Effector memory CD4-positive, alpha-beta T cell (primary cell): ENCODE measurements at places on chromosomes 6 and 20.

GRCh38 chr6:38020593-38020992 is 201.1 kb downstream of the ZFAND3 start:
- DNase-seq, result no peak

DNA sequence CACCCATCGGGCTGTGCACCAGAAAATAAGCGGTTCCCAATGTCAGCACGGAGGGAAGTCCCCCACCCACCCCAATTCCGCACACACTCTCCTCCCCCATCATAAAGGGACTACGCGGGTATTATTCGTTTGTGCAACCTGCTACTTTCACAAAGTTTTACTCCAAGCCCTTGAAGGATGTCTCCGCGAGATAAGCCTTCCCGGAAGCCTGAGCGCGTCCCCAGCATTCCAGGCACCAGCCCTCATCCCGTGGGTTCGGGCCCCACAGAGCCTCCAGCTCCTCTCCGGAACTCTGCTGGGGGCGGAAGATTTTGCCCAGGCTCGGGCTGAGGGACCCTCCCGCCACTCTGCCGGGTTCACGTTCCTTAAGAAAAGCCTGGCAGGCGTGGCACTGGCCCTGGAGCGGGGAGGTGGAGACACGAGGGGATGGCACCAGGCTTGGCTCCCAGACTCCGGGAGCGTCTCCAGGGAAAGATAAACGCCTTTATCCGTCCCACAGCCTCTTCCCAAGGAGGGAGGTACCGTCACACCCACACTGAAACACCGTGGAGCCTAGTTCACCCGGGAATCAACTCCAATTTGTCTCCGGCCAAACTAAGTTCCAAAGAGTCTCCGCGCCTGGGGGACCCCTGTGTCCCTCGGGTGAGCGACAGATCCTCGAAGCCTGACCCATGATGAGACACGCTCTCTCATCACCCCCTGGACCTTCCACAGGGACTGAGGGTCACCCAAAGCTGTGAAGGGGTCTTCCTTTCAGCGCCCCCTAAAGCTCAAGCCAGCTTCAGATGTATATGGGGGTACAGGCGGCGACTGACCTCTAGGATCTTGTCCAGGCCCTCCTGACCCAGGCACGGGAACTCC is 934 bp downstream of the KCNK5 start:
- DNase-seq, result no peak

- DNase-seq, result peak; percentile 33
Measured at GRCh38 chr20:53872561-53873229, 197.7 kb downstream of the BCAS1 start.

DNA sequence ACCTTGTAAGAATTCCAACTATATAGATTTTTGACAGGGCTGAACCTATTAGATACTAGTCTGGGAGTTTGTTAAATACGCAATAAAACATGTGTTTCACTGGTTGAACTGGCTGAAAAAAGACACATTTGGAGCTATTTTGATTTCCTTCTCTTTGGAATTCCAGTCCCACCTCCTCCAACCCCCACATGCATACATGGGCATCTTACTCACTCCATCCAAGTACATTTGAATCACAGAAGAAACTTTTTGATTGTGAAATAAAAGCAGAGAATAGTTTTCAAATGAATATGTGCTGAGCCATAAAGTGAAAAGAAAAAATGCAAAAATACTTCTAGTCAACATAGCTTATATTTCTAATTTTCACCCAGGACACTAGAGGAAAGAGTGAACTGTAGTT is 33.9 kb upstream of the STXBP5 start:
- no peak for DNase-seq

GRCh38 chr6:73030257-73030656 is 195.0 kb downstream of the KHDC1L start:
- DNase-seq, result no peak

GRCh38 chr20:21396599-21397340 is 556 bp downstream of the NKX2-4 start:
- DNase-seq, result no peak

GRCh38 chr20:57298457-57298856 is 31.1 kb upstream of the SPO11 start:
- no peak for DNase-seq

GRCh38 chr6:52103623-52104022 is 16.2 kb upstream of the PKHD1 start:
- no peak for DNase-seq

GRCh38 chr20:57335392-57335791 is 5.8 kb downstream of the SPO11 start:
- no peak for DNase-seq

GRCh38 chr6:31172973-31173384 is 2.5 kb upstream of the POU5F1 start:
- DNase-seq, result no peak

GRCh38 chr6:36627801-36628246 is 33.7 kb downstream of the SRSF3 start:
- no peak for DNase-seq

DNA sequence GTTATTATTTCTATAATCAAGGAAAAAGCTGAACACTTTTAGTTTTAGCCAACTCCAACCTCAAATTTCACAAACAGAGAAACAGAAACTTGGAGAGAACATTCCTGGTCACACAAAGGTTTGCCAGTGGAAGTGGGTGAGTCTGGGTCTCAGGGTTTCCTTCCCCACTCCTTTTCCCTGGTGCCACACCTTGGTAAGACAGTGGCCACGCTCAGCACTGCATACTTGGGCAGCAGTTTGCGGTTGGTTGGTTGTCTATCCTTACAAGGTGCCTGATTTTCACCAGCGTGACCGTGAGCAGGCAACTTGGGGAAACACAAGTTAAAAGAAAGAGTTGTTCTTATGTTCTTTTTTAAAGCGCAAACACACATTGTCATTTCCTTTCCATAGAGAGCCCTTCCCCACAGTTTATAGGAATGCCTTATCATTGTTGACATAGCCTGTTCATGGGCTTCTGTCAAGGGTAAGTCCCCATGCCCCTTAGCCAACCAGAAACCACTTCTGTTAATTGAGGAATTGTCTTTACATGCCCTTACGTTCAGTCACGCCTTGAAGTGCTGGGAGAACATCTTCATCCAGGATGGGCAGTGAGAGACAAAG is 82.2 kb downstream of the RIN2 start:
- no peak for DNase-seq

GRCh38 chr6:91645811-91646210 is 1058.9 kb upstream of the MAP3K7 start:
- no peak for DNase-seq

- no peak for DNase-seq
Measured at GRCh38 chr20:37256286-37256685, 5.3 kb downstream of the GHRH start.

DNA sequence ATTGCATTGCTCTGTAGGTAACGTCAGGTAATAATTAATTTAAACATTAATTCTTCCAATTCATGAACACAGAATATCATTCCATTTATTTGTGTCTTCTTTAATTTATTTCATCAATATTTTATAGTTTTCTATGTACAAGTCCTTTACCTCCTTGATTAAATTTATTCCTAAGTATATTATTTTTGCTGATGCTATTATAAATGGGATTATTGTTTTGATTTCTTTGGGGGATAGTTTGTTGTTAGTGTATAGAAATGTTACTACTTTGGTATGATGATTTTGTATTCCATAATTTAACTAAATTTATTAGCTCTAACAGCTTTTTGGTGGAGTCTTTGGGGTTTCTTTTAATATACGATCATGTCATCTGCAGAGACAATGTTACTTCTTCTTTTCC is 44.7 kb upstream of the CCND3 start:
- DNase-seq, result no peak

DNA sequence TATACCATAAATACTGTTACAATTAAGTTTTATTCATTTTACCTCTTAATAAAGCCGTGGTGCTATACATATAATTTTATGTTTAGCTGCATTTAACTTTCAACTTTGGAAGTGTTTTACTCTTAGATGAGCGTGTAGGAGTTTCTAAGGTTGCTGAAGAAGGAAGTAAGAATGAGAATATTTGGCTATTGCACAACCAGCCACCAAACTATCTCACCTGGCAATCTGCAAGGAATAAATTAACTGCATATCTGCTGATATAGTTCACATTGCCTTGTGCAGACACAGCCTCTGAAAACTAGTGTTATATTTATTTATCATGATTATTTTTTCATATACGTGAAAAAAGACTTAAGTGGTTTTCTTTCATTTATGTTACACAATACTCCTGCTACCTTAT is 230.4 kb downstream of the PLCB1 start:
- DNase-seq, result no peak

GRCh38 chr6:135196739-135197510 is 15.8 kb downstream of the MYB start:
- no peak for DNase-seq

GRCh38 chr6:118584911-118585310 is 36.8 kb downstream of the PLN start:
- DNase-seq, result no peak

GRCh38 chr6:701700-702479 is 9.0 kb upstream of the EXOC2 start:
- no peak for DNase-seq

DNA sequence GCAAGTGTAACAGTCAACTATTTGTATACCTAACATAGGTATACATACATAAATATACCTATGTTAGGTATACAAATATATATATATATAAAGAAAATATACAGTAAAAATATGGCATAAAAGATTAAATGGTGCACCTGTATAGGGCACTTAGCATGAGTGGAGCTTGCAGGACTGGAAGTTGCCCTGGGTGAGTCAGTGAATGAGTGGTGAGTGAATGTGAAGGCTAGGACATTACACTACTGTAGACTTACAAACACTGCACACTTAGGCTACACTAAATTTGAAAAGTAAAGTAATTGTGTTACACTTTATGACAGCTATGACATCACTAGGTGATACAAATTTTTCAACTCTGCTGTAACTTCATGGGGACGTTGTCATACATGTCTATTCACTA is 65.6 kb downstream of the CDC5L start:
- no peak for DNase-seq

DNA sequence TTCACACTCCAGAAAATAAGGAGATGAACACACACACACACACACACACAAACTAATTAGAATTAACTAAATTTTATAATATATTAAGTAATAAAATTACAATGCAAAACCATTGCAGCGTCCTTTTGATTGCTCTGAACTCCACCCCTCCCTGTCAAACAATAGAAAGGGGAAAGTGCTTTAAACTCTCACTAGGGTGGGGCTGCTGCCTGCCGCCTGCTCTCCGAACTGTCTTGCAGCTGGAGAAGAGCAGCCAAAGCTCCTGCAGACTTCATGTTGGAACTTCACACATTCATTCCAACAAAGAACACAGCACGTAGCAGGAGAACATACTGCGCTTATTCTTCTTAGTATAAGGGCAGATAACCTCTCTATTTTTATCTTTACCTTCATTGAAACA is 83.2 kb downstream of the GCLC start:
- DNase-seq, result no peak

- DNase-seq, result no peak
Measured at GRCh38 chr6:121886223-121886830, 450.9 kb downstream of the GJA1 start.

- DNase-seq, result no peak
Measured at GRCh38 chr6:125231133-125231532, 70.6 kb downstream of the HDDC2 start.

- no peak for DNase-seq
Measured at GRCh38 chr6:122709922-122710512, 69.5 kb upstream of the FABP7 start.

GRCh38 chr6:26157251-26158075 is 70.2 kb downstream of the HFE start:
- DNase-seq, result no peak

DNA sequence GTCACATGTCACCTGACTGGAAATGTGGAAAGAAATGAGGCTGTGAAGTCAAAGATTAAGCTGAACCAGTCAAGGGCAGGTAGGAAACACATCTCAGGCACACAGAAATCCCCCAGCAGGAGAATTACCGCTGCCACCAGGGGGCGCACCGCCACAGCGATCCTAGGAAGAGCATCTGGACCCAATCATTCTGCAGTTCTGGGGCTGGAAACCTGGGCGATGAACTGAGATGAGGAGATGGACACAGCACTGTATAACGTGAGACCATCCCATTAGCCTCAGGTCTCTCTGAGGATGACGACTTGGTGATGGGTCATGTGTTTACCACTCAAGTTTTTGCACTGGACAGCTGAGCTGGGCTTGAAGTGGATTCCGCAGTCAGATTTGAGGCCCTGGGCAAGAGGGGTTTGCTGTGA is 6.5 kb upstream of the SLC24A3 start:
- no peak for DNase-seq

DNA sequence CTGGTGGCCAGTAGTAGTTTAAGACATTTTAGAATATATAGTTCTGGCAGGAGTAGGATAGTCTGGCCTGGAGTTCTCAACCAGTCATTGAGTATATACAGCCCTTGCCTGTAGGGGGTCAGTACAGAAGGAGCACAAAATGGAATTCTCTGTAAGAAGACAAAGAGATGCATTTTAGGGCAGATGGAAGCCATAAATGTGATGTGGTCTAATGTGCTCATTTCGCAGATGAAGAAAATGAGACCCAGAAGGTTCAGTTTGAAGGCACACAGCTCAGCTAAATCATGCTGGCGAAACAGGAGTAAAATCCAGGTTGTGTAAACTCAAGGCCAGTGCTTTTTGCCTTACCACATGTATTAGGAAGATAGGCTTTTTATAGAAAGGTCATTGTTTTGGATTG is 29.6 kb downstream of the QKI start:
- DNase-seq, result no peak

DNA sequence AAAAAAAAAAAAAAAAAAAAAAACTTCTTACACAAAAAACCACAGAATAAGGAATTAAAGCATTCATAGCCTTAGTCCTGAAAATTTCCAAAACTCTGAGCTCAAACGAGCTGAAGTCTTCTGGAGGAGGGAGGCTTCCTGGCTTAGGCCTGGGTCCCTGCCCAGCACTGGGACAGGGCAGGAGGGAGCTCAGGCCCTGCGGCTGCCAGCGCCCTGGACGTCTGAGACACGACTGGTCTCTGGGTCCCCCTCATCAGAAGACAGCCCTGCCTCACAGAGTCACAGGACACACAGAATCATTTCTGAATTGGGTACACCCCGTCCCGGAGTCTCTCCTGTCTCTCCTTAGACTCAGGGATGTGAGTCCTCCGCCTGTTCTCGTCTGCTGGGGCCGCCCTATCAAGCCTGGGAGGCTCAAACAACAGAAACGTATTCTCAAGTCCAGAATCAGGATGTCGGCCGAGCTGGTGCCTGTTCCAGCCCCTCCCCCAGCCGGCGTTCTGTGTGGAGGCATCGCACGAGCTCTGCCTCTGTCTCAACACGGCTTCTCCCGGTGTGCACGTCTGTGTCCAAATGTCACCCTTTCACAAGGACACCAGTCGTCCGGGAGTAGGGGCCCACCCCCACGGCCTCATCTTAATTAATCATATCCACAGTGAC is 39.4 kb downstream of the ZBTB46 start:
- DNase-seq, result no peak

DNA sequence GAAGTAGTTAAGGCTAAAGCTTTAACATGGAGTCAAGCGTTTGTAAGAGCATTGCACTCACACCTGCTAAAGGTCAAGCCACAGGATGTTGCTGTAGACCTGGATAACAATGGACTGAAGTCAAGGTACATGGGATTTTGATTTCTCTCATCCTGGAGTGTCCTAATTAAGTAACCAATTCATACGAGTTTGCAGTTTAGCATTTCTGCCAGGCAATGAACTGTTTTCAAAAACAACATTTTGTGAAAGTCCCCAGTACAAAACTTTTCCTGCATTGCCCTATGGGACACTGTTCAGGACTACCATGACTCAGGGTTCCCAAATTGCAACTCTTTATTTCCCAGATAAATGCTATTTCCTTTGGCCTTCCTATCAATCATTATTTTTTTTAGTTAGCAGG is 17.4 kb upstream of the SIRPB1 start:
- no peak for DNase-seq
